ENCODE measurements at places on chromosomes 6 and 20. TPM values are rescaled to one million over a fixed set of nuclear protein-coding genes. Genes with fewer than 3 reads are reported as not detected.
A peak's percentile ranks its signal among the peaks of the same experiment; 100 is the strongest.

GRCh38 chr6:37170273-37171200, 585 bp downstream of the PIM1 start:
- peak; percentile 31 for DNase-seq

GRCh38 chr6:19408331-19408730, 428.8 kb upstream of the ID4 start:
- DNase-seq: no peak

DNA sequence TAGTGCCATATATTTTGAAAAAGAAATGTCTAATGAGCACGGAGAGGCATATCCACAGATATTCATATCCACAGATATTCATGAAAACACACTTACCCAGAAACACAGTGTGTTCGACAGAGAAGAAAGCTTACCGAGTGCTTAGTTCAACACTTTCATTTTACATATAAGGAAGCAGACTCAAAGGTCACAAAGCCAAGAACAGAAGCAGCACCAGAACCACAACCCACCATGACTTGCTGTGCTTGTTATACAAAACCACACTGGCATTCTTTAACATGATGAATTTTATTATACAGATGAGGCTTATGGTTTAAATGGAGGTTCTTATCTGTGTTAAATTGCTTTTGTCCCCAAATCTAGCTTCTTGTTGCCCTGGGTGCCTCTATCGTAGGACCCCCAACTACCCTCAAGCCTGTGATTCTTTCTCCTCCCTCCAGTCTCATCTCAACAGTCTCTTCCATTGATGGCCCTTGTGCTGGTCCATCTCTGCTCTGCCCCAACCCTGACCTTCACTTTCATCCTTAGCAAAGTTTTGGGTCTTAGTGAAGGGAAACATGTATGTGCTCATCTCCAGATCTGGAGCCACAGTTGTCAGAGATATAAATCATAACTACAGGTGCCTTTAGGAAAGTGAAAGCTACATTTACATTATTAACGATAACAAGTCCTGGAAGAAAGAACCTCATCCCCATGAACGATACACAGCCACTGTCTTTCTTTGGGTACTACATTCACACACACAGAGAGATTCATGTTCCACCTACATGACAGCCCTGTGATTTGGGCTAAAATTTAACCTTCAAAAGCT, 40.0 kb downstream of the SF3B5 start:
- no peak for DNase-seq

- DNase-seq: no peak
Observed at GRCh38 chr6:143401636-143402370, 48.7 kb downstream of the ADAT2 start.

C20orf204 gene
- 6.3 TPM for total RNA-seq

DNA sequence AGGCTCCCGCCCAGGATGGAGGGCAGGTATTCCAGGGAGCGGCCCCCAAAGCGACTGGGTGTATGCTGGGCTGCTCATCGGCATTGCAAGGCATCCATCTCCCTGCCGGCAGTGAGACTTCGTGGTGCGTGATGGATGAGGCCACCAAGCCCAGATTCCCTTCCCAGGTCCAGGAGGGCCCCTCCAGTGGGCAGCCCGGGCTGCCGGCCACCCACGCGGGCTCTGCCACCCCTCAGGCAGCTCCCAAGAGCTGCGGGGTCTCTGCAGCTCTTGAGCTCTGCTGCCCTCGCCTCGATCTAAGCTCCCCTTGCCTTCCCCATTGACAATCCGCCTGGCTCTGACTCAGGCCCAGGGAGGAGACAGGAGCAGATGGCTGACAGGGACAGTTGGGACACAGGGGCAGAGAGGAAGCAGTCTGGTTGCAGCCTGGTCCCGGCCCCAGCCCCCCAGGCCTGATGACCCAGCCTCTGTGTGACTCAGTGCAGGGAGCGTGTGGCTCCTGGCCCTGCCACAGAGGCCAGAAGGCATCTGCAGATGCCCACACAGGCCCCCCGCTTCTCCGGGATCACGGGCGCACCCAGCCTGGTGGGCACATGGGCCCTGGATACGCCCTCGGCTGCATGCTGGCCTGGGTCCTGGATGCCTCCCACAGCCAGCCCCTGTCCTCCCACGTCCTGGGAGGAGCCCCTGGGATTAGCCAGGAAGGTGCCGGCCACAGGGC, 33.0 kb downstream of the SLCO4A1 start:
- DNase-seq: no peak

DNA sequence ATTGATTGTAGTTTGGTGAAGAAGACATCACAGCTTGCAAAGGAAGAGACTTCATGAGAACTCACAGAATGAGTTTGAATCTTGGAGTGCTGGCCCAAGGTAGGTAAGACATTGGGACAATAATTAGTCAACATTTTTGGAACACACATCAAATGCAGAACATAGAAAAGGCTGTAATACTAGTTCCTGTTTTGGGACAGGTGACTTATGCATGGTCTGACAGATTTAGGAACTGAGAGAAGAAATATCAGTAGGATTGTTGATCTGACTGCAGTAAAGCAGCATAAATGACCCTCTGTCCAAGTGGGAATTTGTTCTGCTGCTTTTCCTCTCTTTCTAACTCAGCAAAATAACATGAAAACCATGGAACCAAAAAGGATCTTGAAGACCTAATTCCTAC, 102.3 kb upstream of the MAP3K7 start:
- no peak for DNase-seq

SLCO4A1 gene
- 0.90 TPM for total RNA-seq

DNA sequence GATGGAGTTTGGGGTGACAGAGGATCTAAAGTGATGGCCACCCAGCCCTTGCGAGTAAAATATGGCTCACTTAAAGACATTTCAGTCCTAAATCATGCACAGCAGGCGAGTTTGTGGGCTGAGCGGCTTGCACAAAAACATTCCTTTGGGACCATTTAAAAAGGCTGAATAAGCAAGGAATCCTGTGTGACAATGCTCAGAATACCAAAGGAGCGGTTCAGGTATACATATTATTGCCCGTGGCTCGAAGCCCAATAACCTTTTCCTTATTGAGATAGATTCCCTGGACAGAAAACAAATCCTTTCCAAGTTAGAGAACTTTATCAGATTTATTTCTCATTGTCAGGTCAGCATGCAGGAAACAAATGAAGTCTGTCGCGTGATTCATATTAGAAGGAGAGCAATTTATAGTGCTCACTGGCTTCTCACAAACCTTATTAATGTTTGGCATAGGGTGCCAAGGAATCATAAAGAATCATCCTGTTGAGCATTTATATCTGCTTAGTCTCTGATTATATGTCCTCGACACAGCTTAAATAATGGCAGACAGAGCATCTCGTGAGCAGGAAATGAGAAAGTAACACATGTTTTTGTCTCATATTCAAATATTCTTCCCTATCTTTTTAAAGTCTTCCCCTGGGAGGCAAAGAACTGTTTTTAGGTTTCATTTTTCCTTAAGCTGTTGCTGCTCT, 121.3 kb downstream of the TRMT11 start:
- DNase-seq: peak; percentile 8

GRCh38 chr6:159929819-159930218, 39.0 kb downstream of the MAS1 start:
- peak; percentile 32 for DNase-seq

ATP9A gene
- 75.5 TPM for total RNA-seq

SYNDIG1 gene
- not detected for total RNA-seq

- DNase-seq: no peak
Observed at GRCh38 chr6:33742837-33743236, 3.9 kb downstream of the IP6K3 start.

SIRPA gene
- total RNA-seq: 28.0 TPM

DNA sequence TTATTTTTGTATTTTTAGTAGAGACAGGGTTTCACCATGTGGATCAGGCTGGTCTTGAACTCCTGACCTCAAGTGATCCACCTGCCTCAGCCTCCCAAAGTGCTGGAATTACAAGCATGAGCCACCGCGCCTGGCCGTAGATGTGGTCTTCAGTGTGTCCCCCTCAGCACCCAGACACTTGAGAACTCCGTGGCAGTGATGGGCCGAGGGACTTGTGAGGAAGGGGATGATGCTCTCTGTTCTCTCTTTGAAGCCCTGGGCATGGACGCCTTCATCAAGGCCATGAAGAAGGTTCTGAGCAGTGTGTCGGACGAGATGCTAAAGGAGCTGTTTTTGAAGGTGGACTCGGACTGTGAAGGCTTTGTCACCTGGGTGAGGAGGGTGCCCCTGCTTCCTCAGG, 16.9 kb downstream of the EFCAB8 start:
- DNase-seq: no peak

DNA sequence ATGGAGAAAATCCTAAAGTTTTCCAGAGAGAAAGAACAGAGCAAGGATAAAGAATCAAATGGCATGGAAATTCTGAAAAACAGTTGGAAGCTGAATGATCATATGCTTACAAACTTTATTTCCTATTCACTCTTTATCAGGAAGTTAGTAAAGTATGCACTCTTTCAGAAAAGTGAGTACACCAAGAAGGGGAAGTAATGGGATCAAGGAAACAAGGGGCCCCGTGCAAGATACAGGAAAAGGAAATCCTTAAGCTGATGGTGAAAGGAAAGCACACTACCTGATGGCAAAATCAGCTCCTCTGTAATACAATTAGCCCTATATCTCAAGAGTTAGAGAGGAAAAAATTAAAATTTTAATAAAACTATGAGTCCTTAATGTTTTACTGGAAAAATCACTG, 14.0 kb downstream of the CALHM6 start:
- no peak for DNase-seq

DUSP15 gene
- total RNA-seq: 0.26 TPM

- no peak for DNase-seq
Observed at GRCh38 chr20:2700913-2701620, 8.5 kb downstream of the EBF4 start.

PDE10A gene
- total RNA-seq: 8.0 TPM

- DNase-seq: no peak
Observed at GRCh38 chr6:5673019-5673790, 333.5 kb downstream of the NRN1 start.

- DNase-seq: no peak
Observed at GRCh38 chr20:15196547-15197255, 859.3 kb upstream of the FLRT3 start.

RSPO3 gene
- not detected for total RNA-seq

GRCh38 chr20:17533396-17533795, 2.2 kb upstream of the BFSP1 start:
- DNase-seq: peak; percentile 33

DNA sequence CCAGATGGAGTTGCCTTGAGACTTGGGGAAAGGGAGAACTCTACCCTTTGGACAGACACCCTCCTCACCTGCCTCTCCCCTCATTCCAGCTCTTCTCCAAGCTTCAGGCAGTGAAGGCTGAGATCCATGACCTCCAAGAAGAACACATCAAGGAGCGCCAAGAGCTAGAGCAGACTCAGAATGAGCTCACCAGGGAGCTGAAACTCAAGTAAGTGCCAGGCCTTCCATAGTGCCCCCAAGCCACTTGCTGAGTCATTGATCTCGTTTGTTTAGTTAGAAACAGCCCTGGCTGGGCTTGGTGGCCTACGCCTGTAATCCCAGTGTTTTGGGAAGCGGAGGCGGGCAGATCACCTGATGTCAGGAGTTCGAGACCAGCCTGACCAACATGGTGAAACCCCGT, 39.2 kb downstream of the KIF3B start:
- DNase-seq: no peak

DNA sequence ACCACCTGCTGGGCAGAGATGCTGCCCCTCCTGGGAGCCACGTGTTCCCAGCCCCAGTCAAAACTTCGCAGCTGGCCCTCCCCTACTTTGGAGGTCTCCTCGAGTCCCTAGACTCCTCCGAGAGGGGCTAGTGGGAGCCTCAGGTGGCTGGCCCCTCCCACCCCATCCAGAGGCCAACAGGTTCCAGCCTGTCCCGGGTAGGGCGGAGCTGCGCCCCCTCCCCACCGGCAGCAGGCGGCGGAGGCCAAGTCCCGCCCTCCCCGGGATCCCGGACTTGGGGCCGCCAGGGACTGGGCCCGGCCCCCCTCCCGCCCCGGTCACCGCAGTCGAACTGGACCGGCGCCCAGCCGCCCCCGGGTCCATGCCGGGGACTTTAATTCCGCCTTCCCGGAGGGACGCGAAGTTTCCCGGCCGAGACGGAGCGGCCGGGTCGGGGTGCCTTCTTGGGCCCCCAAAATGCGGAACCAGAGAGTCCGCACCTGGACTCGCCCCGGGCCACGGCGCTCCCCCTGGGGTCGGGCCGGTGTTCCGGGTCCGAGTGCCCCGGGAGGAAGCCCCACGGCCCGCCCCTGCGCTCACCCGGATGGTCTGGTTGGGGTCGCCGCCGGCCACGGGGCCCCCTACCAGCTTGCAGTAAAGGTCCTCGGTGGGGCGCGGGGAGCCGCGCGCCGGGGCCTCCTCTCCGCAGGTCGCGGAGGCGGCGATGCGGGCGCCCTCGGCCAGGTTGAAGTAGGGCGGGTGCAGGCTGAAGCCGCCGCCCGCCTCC, 559 bp downstream of the LAMA5 start:
- no peak for DNase-seq

MAK gene
- not detected for total RNA-seq

STX11 gene
- 21.1 TPM for total RNA-seq

DNA sequence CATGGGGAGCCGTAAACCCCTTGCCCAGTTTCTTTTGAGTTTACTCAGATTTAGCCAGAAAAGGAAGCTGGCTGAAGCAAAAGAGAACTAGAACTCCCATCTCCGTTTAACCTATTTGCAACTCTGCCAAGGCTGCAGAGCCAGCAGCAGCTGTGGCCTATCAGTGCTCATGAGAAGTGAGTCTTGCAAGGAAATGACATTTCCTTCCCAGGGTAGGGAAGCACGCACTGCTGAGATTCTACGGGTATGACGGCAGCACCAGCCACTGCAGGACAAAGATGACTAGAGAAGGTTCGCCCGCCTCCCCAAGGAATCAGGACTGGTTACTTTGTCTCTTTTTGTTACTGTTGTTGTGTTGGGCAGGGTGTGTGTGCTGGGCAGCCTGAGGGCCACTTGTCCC, 47.6 kb downstream of the PPP1R3G start:
- peak; percentile 84 for DNase-seq

- DNase-seq: peak; percentile 5
Observed at GRCh38 chr6:57040011-57040410, 6.5 kb upstream of the KIAA1586 start.

GRCh38 chr20:53859684-53860083, 210.7 kb downstream of the BCAS1 start:
- peak; percentile 8 for DNase-seq

DNA sequence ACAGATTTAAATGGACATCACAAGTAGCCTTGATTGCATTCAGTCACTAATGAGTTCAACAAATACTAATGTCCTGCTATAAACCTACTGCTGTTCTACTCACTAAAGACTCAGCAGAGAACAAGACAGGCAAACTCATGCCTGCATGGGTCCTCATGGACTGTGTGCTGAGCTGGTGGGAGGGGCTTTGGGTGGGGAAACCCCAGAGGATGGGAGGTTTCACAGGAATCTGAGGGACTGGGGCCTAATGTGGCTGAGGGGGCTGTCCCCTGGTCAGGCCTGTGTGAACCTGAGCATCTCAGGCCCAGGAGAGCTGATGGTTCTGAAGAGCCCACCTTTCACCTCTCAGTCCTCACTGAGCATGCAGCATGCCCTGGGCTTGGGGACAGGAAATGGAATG, 1.4 kb downstream of the CST8 start:
- no peak for DNase-seq

RNF146 gene
- total RNA-seq: 39.7 TPM

GRCh38 chr20:17646209-17646960, 35.7 kb downstream of the RRBP1 start:
- no peak for DNase-seq

CUL7 gene
- total RNA-seq: 27.9 TPM

All from dermis microvascular lymphatic vessel endothelial cell (primary cell).